ENCODE measurements at places on chromosomes 5 and 9.

GRCh38 chr5:135869276-135869675, 26.4 kb downstream of the IL9 start:
- DNase-seq = no peak

GRCh38 chr5:10452768-10453331, 11.2 kb downstream of the ROPN1L start:
- DNase-seq = peak; percentile 58

DNA sequence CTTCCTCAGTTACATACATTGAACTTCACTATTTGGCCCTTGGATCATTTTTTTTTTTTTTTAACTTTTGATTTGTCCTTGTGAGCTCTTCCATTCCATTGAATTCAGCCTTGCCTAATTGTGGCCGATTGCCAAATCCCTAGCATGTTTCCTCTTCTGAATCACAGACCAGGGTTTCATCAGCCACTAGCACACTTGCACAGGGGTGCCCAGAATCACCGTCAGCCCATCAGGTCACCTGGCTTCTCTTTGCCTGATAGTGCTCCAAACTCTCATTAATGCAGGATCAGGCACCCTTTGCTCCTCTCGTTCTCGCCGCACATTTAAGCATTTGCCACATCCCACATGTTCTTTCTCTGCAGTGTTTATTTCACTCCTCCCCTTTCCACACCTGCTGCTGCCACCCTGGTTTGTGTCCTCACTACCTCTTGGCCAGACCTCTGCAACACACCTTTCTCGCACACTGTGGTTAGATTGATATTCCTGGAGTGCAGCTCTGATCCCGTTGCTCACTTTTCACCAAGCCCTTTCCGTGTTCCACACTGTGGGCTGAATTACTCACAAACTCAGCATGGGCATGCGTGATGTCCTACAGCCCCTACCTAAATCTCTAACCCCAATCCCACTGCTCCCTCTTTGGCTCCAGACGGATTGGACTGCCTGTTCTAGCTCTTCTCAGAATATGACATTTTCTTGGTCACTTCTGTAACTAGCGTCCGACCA, 9.8 kb downstream of the PIK3R1 start:
- DNase-seq = no peak

GRCh38 chr5:86824637-86825036, 206.9 kb downstream of the COX7C start:
- DNase-seq = no peak

DNA sequence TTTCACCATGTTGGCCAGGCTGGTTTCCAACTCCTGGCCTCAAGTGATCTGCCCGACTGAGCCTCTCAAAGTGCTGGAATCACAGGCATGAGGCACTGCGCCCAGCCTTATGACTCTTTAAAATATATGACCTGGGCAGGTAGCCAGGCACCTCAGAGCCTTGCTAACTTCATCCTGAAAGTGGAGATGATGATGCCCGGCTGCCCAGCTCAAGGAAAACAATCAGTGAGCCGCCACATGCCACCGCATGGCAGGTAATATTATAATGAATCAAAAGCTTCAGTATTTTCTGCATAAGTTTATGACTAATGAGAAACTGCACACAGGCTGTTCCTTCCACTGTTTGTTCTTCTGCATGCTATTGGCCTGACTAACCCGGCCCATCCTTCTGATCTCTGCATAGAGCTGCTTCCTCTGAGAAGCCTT, 30.4 kb upstream of the DMRT1 start:
- no peak for DNase-seq

DNA sequence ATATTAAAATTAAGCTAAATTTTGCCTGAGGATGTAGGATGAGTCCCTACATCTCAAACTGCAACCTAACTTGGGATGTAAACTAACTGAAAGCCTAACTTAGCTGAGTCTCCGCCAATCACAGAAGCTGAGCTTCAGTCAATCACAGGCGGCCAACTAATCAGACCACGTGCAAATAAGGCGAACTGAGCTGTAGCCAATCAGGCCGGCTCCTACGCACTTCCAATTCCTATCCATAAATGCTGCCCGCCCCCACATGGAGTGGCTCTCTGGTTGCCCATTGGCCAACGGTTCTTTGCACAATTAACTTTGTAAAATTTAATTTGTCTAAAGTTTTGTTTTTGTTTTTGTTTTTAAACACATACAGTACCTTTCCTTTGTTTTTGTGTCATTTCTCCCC, 13.9 kb upstream of the GPX8 start:
- no peak for DNase-seq

DNA sequence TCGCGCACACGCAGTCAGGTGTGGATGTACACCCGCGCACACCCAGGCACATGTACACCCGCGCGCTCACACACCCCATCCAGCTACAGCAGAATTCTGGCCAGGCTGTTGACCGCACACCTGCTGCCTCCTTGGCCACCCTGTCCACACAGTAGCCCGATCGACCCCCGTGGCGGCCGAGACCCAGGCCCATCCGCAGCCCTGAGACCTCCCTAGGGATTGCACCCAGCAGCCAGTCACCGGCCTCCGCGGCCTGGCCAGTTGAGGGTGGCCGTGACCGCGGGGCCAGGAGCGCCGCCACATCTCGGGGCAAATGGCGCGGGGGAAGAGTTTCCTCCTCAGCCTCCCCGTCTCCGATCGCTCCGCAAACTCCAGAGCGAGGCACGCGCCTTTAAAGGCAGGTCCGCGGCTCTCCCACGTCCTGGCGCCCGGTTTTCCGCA, 774 bp upstream of the ADAMTS16 start:
- no peak for DNase-seq

DNA sequence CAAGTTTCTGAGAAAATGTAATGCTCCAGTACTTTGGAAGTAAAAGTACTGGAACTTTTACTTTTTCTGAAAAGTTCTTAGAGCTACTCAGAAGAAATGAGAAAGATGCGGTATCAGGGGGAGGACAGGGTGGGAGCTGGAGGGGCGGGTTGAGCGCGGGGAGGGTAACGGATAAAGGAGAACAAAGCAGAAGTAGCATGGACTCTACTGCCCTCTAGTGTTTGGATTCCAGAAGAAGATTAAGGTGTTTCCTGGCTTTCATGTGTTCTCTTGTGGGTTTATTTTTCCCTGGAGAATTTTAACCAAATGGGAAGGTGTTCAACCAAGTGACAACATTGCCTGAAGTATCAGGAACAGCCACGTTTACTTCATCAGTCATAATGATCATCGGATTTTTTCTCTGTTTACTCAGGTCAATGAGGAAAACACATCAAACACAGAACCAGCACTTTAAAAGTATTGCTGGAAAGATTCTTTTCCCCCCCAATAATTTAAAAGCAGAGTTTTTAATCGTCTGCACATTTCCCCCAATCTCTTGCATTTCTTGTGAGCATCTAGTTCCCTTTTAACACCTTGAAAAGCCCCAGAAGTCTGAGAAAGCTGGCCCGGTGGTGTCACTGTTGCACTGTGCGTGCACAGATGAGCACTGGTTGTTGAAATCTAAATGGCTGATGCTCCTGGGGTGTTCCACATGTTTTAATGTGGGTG, 190.6 kb downstream of the MPDZ start:
- DNase-seq = peak; percentile 95

DNA sequence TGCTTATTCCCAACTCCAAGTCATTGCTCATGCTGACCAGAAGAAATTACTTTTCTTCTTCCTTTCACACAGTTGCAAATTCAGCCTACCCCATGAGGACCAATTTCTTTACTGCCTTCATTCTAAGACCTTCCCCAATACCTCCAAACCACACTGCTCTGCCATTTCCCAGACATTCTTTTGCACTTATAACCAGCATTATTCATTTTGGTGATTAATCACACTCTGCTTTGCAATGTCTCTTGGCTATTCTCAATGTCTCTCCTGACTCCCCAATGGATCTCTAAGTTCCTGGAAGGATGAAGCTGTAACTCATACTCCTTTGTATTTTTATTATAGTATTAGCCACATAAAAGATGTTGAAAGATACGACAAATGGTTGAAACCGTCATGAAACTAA, 105.7 kb upstream of the RANBP3L start:
- DNase-seq = no peak

DNA sequence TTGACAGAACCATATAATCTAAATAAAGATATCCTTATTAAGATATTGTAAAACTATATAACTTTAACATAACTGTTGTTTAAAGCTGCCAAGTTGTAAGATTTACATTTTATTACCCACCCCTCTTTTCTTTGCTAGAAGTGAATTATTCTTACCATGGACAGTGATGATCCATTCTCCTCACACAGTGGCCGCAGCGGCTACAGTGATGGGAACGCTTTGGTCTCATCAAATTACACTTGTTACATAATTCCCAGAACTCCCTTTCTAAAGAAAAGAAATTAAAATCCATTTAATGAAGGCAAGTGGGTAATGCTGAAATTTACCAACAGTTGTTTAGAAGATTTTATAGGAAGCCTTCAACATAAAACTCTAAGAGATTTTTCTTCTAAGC, 31.2 kb downstream of the ZDHHC21 start:
- DNase-seq = no peak

DNA sequence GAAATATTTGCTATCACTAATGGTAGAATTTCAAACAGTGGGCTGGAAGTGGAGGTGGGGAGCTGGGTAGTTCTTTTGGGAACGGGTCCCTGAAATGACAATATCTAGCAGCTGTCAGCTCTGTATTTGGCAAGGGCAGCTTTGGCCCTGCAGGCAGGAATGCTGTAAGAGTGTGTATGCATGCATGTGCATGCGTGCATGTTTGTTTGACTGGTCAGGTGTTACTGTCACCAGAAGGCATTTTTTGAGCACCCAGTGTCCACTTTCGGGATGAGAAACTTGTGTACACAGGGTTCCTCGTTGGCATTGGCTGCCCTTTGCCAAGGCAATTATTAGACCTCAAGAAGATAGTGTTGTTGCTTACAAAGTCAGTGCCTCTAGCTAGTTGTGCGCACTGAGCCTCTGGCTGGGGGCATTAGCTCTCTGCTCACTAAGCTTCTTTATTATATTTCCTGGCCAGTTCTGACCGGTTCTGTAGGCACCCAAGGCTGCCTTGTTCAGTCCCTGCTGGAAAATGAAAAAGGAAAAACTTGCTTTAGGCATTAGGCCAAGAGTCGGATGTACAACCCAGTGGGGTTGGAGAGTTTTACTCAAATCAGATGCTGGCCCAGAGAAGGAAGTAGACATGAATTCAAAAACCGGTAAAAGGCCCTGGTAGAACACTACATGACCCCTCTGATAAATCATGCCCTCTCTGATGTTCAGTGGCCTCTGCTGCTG, 2.0 kb downstream of the CYFIP2 start:
- DNase-seq = no peak

GRCh38 chr5:6424110-6424659, 24.5 kb upstream of the UBE2QL1 start:
- no peak for DNase-seq

DNA sequence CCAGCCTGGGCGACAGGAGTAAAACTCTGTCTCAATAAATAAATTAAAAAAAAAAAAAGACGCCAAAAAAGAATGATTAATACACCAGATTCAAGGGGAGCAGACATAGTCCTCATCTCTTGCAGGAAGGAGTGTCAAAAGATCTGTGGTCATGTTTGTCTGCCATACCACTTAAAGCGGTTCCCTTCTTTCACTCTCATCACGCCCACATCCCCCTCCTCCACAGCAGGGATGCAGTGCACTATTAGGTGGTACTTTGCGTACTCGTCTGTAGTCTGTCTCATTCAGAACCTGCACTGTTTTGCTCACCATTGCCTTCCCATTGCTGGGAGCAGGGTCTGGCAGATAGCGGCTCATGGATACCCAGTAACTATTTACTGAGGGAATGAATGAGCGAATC, 11.2 kb downstream of the CDHR2 start:
- DNase-seq = no peak

DNA sequence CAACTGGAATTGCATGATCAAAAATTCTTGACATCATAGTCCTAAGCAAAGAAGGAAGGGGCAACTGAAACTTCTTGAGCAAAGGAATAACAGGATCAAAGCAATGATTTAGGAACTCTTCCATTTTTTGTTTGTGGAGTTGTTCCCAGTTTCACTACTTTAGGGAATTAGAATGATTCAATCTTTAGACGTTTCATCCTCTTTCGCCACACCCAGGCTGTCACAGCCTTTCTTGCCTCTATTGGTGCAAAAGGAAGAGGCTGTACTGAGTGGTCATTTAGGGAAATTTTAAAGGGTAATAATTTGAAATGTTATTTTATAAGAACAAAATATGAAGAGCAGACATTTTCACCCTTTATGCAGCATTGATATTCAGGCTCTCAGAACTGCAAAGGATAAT, 1026.0 kb upstream of the ARRDC3 start:
- no peak for DNase-seq

DNA sequence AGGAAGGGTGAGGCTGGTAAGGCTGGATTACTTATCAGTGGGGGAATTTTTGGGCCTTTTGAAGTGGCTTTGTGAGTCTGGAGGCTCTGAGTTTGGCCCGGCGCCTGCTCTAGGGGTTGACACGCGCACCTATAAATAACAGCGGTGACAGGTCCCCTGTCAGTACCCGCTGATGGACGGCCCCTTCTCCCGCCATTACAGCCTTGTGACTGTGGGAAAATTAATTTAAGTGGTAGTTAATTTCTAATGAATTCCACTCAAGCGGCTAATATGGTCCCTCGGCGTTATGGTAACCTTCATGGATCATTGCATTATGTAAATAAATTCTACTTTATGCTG, 16.5 kb downstream of the MRPL36 start:
- no peak for DNase-seq

DNA sequence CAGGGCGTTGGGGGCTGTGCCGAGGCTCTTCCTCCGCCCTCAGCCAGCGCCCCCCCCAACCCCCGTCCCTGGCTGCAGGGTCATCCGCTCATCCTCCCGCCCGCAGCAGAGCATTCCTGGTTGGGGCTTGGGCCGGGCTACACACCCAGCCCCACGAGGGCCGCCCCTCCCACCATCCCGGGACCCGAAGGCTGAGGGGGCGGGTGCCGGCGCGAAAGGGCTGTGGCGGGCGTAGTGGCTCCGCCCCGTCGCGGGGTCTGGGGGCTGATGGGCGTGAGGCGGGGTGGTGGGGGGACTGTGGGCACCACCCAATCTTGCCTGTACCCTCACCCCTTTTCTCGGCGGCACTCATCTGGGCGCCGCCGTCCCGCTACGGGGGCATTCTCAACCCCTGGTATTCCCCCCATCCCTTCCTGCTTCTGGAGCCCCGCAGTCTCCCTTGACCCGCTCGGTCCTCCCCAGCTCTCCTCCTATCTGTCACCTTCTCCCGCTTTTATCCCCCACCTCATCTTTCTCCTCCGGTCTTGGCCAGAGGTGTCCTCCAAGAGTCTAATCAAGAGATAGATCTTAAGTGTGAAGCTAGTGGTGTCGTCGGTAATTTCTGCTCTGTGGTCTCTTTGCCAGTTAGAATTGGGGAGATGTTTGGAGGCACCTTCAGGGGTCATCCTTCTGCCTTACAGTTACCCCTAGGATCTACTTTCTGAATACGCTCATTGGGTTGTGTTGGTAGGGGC, 1.6 kb downstream of the FER start:
- DNase-seq = peak; percentile 19

All from NCI-H1092 treated with DMSO at 0.1 percent for 48 hours (cell line).